ENCODE measurements at places on chromosomes 6 and 20.
A peak's percentile ranks its signal among the peaks of the same experiment; 100 is the strongest.

GRCh38 chr6:10613723-10614122 is 80.7 kb downstream of the C6orf52 start:
- no peak for DNase-seq

- DNase-seq = no peak
Observed at GRCh38 chr20:20202768-20203167, 150.4 kb downstream of the CFAP61 start.

- no peak for DNase-seq
Observed at GRCh38 chr6:36333931-36334725, 2.6 kb downstream of the BNIP5 start.

GRCh38 chr6:129029778-129030177 is 146.8 kb downstream of the LAMA2 start:
- DNase-seq = no peak

DNA sequence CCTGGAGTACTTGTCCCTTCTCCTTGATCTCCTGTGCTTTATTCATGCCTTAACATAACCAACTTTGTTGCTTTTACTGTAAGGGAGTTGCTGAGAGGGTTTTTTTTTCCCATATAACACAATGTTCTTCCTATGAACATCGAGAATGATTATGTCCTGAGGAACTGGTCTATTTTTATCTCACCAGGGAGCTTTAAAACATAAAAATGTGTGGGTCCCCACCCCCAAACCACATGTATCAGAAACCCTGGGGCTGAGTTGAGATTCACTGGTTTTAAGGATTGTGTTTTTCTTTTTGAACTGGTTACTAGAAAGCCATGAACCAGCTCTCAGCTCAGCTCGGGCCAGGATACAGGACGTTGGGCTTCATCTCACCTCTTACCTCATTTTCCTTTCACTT is 118.5 kb upstream of the JAG1 start:
- no peak for DNase-seq

DNA sequence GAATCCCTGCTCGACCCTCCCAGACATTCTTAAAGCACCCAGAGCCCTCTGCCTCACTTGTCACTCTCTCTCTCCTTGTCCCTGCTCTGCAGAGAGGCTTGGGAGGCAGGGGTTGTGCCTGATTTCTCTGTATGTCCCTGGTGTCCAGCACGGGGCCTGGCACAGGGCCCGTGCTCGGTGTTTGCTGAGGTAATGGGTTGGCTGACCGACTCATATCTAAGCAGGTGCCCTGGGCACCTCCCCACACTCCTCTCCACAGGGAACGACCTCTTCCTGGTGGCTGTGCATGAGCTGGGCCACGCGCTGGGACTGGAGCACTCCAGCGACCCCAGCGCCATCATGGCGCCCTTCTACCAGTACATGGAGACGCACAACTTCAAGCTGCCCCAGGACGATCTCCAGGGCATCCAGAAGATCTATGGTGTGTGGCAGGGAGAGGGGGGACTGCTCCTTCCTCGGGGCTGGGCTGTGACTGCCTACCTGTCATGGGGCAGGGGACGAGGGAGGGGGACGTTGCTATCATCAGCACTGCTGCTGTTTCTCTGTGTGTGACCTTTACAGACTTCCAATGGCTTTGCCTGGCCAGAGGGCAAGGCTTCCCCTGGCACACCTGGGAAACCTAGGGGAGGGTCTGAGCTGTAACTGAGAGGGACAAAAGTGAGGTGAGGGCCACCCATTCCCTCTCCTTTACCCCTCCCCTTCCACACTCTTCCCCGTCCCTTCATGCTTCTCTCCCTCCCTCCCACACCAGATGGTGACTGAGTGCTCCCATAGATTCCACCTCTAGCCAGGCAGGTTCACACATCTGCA is 14.2 kb downstream of the MMP24OS start:
- no peak for DNase-seq

DNA sequence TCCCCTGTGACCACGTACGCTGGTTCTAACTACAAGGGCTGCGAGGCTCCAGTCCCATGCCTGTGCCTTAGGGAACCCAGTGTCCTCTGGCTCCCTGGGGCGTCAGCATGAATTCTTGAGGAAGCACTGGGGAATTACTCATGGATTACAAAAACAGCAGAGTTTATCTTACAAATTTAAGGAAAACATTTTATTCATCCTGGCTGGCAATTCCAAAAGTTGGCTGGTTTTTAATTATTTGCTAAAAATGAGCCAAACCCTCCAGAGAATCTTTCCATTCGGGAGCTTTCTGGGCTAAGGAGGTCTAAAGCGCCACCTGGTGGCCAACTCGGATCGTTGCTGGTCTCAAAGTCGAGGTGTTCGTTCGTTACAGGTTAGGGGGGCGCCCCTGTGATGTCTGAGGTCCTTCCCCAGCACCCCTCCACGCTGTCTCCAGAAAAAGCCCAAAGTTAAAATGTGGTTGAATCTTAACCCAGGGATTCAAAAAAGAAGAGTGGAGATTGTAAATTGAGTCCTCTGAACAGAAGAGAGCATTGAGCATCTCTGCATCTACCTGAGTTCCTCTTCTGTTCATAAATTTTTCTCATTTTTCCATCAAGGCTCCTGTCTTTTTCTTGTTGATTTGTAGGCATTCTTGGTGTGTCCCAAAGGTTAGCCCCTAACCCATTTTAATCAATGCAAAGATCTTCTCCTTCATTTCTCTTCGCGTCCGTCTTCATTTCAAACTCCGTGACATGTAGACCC is 99.4 kb downstream of the BFSP1 start:
- no peak for DNase-seq

DNA sequence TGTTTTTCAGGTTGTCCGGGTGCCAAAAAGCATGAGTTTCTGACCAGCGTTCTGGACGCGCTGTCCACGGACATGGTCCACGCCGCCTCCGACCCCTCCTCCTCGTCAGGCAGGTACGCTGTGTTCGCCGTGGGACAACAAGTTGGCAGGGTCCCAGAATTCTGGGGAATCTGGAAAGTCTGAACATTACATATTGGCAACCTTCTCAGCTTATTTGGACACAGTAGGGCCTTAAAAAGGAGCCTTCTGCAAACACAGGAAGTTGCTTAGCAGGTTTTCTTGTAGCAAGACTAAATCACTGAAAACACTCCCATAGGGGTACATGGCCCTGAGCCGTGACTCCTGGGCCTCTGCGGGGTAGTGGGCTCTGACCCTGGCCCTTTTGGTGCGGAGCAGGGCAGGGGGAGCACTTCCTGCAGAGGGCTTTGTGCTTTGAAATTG is 209.7 kb downstream of the SMOC2 start:
- DNase-seq = no peak

DNA sequence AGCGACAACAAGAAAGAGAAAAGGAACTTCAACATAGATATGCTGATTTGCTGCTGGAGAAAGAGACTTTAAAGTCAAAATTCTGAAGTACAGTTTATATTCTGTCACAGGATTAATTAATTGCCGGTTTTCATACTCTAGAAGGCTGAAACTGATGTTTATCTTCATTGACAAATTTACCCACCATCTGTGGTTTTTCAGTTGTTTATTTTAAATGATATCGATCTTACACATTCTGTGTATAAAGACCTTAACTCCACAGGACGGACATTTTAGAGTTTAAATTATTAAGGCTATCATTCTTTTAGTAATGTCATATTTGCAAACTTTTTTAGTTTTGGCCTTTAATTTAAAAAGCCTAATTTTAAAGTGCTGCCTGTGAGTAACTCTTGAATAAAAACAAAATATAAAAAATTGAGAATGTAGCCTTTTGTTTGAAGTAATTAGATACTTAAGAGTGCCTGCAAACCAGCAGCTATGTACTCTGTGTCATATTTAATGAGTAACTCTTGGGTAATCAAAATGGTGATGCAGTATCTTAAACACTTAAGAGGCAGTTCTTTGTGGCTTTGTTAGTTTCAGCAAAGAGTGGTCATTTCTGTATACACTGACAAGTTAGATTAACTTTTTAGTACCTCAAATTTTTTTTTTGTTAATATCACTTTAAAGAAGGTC is 59.3 kb downstream of the CDC5L start:
- DNase-seq = no peak

DNA sequence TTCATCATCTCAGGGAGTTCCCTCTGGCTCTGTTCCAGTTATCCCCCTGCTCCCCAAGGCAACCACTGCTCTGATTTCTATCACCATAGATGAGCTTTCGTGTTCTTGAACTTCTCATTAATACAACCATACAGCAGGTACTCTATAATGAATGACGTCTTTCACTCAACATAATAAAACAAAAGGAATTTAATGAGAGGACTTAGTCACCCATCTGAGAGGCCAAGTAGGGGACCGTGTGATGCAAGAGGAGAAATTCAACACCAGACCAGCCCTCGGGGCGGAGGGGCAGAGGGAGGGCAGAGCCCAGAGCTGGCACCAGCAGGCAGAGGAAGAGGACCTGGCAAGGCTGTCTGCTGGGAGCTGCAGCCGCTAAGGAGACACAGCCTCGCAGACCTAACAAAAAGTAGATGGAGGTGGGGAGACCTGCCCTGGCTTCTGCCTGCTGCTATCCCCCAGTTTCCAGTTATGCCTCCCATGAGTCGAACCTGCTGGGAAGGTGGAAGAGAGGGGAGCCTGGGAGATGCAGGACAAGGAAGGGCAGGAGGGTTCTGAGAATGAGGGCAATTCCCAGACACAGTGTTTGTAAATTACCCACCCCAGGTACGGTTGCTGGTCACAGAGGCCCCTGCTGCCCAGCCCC is 13.8 kb downstream of the CCN5 start:
- no peak for DNase-seq

- DNase-seq = no peak
Observed at GRCh38 chr6:3928111-3928510, 78.9 kb downstream of the FAM50B start.

- no peak for DNase-seq
Observed at GRCh38 chr6:78131521-78131920, 478.7 kb downstream of the MEI4 start.

DNA sequence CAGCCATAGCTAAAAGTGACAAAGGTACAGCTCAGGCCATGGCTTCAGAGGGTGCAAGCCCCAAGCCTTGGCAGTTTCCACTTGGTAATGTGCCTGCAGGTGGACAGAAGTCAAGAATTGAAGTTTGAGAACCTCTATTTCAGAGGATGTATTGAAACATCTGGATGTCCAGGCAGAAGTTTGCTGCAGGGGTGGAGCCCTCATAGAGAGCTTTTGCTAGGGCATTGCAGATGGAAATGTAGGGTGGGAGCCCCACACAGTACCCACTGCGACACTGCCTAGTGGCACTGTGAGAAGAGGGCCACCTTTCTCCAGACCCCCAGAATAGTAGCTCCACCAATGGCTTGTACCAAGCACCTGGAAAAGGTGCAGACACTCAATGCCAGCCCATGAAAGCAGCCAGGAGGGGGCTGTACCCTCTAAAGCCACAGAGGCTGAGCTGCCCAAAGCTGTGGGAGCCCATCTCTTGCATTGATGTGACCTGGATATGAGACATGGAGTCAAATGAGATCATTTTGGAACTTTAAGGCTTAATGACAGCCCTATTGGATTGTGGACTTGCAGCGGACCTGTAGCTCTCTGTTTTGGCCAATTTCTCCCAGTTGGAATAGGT is 1299.4 kb upstream of the MAP3K7 start:
- DNase-seq = no peak

- DNase-seq = no peak
Observed at GRCh38 chr6:104768906-104769305, 90.8 kb downstream of the HACE1 start.

- DNase-seq = peak; percentile 56
Observed at GRCh38 chr6:39882531-39882899, 51.7 kb downstream of the MOCS1 start.

DNA sequence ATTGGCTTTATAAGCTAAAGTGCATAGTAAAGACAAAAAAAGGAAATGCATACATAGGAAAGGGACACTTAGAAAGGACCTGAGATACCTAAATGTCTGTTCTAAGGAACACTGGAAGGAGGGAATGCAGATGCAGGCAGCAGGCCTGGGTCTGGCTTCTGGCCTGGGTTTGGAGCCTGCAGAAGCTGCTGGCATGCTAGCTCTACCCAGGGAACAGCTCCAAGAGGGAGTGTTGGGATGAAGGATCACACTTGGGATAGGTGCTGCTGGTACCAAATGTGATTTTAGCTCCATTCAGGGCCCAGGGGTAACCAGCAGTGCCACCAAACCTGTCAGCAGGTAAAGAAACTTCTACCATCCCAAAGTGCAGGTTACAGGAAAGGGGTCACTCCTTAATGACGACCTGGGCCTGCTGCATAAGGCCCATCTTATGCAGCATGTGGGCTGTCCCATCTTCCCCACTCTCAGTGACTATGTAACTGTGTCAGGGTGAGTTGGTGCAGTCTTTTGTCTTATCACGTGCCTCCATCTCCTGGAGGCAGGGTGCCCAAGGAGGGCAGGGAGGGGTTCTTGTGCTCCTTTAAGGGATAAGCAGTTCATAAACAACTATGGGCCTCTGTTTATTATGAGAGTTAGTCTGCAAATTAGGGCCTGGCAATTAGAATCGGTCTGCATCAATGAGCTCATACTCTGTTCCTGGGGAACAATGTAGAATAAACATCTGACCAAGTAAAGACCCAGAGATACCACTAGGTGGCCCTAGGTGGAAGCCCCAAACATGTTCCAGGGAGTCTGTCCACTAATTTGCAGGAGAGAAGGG is 26.9 kb downstream of the DDX27 start:
- no peak for DNase-seq

DNA sequence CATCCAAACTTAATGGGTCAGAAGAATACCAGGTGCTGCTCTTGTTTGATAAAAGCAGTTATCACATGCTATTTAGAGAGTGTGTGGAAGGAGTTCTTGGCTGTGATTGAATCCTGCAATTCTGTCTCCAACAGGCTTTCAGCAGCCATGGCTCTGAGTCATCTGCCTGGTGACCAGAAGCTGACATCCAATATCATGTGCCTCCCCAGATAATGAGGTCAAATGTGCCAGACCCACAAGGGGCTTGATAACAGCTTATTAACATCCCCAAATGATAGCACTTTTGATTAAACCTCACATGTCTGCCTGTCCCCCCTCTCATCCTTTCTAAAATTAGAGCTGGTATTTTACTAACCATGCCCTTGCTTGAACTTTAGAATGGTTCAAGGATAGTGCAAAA is 175.7 kb upstream of the PLN start:
- DNase-seq = no peak
